Vagina (tissue), 2 donors: ENCODE measurements at places on chromosomes 12 and 14.
A peak's percentile ranks its signal among the peaks of the same experiment; 100 is the strongest.

- DNase-seq = no peak
Measured at GRCh38 chr12:62679608-62680007, 213.0 kb downstream of the MON2 start.

- DNase-seq = no peak
Measured at GRCh38 chr14:46344327-46344937, 307.1 kb downstream of the RPL10L start.

GRCh38 chr14:85695300-85695699, 165.4 kb downstream of the FLRT2 start:
- DNase-seq = no peak

DNA sequence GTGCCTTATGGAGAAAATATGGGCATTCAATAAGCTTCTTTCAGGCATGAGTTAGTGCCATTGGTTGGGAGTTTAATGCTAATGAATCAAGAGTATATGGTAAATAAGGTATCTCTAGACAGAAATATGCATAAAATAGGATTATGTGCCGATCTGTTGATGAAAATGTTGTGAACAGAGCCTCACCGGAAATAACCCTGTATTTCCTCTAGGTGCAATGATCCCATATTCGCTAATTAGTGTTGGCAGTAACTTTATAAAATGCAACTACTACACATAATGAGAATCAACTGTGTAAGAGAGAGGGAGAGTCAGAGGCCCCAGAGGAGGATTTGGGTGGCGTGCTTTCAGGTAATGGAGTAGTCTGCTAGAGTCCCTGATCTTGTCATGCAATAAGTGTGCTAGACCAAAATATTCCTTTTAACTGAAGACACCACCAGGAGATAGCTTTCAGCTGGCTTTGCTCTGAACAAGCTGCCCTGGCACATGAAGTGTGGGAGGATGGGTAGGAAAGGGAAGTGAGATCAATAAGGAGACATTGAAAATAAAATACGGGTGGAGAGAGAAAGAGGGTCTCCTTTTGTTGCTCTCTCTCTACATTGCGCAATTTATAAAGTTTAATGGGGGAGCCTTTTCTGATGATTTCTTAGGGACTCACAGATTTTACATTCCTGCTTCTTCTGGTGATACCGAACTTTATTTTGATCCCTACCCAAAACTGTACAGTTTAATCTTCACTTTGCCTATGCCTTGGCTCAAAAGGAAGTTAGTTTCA, 68.6 kb upstream of the PLXNC1 start:
- no peak for DNase-seq

DNA sequence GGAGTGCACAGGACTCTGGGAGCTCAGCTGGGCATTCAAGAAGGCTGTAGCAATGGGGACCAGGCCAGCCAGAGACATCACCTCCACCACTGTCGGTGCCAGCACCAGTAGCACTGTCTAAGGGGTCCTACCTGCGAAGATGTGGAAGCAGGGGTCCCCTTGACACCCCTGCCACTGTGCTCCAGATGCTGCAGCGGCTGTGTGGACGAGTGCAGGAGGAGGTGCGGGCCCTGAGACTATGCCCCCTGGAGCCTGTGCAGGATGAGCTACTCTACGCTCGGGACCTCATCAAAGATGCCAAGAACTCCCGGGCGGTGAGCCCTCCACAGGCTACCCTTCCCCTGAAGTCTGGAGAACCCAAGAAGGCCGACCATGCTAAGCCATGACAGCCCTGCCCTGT, 8.6 kb downstream of the CARMIL3 start:
- no peak for DNase-seq

- DNase-seq = no peak
Measured at GRCh38 chr12:32309811-32310736, 89.3 kb upstream of the FGD4 start.

DNA sequence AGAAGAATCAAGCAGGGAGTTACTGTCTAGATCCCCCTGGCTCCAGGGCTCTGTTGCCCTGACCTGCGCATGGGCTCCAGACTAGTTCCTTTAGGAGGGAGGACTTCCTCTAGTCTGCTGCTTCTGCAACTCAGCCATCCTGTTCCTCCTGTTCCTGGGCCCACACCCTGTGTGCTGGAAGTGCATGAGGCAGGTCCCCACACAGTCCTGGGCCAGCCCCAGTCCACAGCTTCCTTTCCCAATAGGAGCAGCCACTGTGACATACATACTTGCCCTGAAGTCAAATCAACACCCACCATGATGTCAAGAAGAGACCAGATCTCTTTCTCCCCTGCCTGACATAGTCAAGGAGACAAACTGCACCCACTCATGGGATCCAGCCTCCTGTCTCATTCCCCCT, 1.3 kb downstream of the SDR9C7 start:
- DNase-seq = no peak

GRCh38 chr12:64793610-64794009, 30.8 kb upstream of the TBC1D30 start:
- DNase-seq = peak; percentile 28

DNA sequence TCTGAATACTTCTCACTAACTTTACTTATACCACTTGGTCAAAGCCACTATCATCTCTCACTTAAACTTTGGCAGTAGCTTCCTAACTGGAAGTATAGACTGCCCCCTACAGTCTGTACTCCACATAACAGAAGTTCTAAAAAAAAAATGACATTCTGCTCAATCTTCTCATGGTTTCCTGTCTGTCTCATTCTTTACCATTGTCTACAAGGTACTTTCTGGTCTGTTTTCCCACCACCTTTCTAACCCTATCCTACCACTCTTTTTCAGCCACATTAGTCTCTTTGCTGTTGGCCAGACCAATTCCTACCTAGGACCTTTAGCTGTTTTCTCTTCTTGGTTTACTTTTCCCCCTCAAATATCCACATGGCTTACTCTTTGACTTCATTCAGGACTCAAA, 14.7 kb downstream of the CPSF6 start:
- DNase-seq = no peak

DNA sequence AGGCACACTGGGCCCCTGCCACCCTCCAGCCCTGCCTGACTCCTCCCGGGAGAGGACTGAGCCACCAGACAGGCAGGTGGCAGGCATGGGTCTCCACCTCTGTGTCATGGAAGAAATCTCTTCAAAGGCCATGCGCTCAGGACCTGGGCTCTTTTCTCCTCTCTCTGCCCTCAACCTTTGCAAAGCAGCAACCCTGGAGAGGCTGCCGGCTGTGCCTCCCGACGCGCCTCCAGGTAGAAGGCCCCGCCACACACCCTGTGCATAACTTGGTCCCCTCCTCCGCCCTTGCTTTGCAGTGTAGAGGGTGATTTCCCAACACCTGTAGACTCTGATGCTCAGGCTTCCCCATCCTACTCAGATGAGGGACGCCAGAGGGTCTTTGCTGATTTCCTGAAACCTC, 28.2 kb upstream of the TMEM179 start:
- DNase-seq = no peak

- no peak for DNase-seq
Measured at GRCh38 chr14:77158175-77158881, 16.7 kb upstream of the ZDHHC22 start.

DNA sequence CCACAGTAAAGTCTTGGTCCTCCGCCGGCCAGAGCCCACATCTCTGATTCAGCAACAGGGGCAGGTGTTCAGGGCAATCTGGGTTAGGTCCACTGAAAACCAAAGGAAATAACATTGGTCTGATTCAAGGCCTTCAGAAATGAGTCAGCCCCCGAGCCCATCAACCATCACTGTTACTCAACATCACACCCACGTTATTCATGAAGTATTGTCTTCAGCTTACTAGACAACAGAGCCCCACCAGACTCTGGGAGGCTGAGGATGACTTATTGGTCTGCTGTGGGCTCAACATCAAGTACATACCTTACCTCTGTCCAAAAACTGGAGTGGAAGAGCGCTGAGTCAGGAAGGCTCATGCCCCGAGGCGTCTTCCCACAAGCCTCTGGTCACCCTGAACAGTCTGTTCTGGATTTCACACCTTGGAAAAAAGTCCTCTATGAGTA, 97.5 kb downstream of the ZFP36L1 start:
- DNase-seq = no peak

DNA sequence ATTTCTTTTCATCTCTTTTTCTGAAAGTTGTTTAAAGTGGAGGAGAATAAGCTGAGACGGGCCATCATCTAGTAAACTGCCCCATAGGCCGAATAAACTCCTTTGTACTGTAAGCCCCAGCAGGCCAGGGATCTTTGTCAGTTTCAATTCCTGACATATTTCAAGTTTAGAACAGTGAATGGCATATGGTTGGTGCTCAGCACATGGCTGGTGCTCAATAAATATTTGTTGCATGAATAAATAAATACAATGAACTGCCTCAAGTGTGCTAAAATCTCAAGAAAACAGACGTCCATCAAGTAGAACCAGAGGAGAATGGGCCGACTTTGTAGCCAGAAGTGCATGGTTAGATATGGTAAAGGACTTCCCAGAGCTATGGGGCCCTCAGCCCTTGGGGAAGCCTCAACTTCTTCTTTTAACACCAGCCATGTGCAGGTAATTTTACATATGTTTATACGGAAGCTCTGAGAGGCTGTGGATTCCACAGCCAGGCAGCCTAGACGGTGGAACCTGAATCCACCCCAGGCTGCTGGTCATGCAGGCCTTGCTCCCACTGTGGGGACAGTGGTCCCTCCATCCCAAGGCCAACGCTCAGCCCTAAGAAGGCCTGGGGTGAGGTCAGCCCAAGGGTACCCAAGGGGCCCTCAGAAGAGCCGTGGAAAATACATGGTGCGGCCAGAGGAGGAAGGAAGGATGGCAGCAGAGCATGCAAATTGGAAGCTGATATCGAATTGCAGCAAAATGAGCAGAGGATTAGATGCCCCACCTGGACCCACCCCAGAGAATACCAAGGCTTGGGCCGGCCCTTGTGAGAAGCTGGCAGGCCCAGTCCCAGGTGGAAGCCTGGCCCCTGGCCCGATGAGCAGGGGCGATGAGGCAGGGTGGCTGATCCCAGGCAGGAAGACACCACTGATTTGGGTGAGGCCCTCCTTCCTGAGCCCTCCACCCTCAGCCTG, 8.7 kb upstream of the AQP2 start:
- no peak for DNase-seq

DNA sequence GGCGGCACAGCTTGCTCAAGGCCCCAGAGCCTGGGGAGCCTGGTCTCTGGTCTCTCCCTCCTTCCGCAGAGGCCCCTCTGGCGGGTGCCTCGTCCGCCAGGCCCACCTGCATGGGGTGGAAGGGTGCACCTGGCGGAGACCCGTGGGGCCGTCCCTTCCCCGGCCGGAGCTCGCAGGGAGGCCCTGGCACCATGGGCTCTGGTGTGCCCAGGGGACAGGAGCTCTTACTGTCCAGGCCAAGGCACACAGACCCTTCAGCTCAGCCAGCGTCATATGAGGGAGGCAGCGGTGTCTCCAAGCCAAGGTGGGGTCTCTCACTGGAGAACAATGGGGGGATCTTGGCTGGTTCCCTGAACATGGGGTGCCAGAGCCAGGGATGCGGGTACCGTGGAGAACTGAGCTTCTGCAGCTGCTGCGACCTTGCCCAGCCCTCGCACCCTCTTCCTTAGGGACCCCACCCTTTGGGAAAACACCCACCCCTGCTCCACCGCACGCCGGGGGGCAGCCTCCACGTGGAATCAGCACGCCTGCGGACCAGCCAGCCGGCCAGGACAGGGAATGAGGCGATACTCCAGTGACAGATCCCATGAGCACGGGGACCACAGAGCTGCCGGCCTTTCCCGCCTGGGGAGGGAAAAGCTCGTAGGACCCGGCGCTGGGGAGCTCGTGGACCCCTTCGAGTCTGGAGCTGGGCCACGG, 25.7 kb upstream of the GALNT9 start:
- no peak for DNase-seq

DNA sequence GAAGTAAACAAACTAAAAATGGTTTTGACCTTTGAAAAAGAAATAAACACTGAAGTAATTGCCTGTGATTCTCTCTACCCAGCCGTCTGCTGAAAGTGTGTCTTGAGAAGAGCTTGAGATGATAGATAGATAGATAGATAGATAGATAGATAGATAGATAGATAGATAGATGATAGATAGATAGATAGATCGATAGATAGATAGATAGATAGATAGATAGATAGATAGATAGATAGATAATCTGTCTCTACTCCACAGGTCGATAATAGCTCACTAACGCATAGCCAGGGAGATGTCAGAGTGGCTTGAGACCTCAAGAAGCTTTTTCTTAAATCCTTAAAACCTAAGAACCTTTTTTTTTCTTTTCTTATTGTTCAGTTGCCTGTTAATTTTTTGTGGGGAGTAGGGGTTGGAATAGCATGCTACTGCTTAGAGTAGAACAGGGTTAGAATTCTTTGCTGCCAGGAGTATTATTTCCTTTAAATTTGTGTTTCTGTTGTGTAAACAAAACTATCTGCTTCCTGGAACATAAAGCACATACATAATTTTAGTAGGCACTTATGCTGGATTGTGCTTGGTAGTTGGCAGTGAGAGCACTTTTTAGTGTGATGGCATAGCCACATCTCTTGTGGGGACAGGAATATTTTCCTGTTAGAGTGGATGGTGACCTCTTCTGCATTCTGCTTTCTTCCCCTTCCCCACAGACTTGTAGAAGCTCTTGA, 169.5 kb downstream of the FBXL14 start:
- DNase-seq = no peak

DNA sequence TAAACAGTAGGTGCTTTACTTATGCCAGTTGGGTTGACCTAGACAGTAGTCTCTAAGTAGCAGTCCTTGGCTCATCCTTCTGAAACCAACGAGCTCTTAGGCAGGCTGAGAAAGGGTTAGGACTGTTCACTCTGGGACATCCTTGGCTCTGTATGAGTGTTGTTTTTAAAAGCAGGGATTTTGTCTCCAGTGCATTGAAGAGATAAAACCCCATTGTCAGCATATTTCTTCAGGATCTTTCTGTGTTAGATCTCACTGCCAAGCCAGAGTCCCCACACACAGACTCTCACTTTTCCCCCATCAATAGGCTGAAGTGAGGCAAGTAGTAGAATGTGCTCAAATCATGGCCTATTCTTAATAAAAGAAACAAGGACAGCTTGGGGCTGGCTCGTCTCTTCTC, 123.4 kb upstream of the HIF1A start:
- DNase-seq = peak; percentile 37

GRCh38 chr14:22456421-22456820, 132.6 kb downstream of the DAD1 start:
- DNase-seq = peak; percentile 11

- no peak for DNase-seq
Measured at GRCh38 chr12:53728206-53728605, 954 bp upstream of the CALCOCO1 start.

GRCh38 chr12:123912415-123913380, 59.9 kb downstream of the CCDC92 start:
- no peak for DNase-seq

DNA sequence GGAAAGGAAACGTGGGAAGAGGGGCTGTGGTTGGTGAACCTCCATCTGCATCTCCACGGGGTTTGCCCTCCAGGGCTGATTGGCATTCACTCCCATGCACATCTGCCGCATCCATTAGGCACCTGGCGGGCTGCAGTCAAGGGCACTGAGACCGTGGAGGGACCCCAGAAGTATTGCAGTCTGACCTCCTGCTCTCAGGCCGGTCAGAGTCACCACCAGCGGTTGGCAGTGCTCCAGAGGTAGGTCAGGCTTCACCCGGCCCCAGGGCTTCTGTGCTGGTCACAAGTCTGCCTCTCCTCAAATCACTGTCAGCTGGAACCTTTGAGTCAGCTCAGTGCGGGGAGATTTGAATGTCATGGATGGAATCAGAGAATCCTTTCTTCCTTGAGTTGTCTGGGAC, 132.3 kb downstream of the PAPOLA start:
- peak; percentile 89 for DNase-seq

GRCh38 chr12:129641926-129642325, 261.9 kb downstream of the TMEM132D start:
- no peak for DNase-seq
